ENCODE measurements at places on chromosomes 7 and 10.

DNA sequence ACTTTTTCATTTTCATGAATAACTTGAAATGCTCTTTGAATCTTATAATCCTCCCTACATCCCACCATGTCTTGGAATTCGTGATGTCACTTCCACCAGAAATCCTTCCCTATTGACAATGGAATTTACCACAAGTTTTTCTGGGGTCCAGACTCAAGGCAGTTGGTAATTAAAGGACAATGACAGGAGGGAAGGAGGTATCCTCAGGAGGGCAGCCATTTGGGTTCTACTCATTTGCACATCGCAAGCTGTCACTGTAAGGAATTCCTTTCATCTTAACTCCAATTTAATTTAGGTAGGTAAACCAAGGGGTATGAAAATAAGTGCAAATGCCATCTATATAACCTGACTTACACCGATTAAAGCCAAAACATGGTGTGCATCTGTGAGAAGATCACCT is 21.9 kb downstream of the LRRC17 start:
- no peak for DNase-seq

- DNase-seq, result no peak
These were observed 49.2 kb downstream of the CUL2 start for GRCh38 chr10:35040760-35041501.

DNA sequence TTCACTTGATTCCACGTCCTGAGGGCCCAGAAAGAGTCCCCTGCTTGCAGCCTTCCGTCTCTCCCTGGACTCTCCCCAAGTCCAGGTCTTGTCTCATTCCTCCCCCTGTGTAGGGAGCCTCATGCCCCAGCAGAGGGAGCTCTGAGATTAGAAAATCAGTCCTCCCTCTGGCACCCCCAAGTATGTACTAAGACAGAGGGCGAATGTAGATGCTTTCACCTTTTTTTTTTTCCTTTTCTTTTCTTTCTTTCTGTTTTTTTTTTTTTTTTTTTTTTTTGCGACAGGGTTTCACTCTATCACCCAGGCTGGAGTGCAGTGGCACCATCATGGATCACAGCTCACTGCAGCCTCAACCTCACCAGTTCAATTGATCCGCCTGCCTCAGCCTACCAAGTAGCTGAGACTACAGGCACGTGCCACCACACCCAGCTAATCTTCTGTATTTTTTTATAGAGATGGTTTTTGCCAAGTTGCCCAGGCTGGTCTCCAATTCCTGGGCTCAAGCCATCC is 10.3 kb downstream of the SFXN3 start:
- DNase-seq, result peak; percentile 42

GRCh38 chr7:115267503-115267902 is 345.6 kb downstream of the MDFIC start:
- DNase-seq, result no peak

GRCh38 chr10:20767028-20767427 is 130.1 kb downstream of the NEBL start:
- no peak for DNase-seq

DNA sequence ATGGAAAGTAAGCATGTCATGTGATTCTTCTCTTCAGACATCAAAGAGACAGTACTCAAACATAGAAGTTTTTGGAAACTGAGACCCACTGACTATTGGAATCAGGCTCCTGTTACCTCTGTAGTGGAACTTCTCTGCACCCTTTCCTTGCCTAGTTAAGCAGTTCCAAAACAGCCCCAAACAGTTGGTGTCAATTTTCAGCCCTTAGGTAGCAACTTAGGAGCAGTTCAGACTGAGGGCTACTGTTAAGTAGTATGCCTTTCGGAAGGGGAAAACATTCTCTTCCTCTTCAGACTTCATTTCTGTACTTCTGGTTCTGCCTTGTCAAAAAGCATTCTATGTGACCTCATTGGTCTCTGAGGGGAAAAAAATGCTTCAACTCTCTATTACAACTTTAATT is 85.7 kb downstream of the ZNF277 start:
- DNase-seq, result no peak

- DNase-seq, result no peak
These were observed 1010.0 kb downstream of the XPNPEP1 start for GRCh38 chr10:108913300-108913699.

DNA sequence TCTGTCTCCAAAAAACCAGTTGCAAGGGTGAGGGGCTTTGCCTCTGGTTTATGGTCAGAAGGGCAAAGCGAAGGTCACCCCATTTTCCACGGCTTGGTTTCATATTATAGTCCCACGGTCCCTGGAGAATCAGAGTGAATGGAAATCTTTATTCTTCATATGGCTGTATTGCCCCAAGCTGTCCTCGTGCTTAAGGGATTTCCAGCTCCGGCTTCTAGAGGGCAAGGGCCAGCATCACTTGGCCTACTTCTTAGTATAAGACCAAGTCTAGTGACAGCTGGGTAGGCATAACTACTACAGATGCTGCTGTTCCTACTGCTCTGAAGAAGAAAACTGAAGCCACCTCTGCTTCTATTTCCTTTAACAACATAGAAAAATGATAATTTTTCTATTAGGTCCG is 63.2 kb downstream of the PARP12 start:
- DNase-seq, result no peak

GRCh38 chr7:95433952-95434556 is 774 bp downstream of the PON2 start:
- DNase-seq, result no peak

DNA sequence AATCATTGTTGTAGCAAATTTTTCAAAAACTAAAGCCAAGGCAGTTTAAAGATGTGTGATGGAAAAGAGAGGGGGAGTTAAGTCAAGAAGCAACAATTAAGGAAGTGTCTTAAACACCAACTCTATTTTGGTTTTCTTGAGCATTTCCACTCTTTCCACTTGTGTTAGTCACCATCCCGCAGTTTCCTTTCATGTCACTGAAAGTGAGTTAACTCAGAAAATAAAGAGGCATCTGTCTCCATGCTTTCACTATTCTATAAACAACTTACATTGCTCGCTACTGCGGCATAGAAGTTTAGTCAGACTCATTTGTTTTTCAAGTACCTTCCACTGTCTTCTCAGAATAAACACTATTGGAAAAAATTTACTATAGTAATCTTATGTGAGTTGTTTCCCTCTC is 284.9 kb upstream of the SEMA3D start:
- no peak for DNase-seq

DNA sequence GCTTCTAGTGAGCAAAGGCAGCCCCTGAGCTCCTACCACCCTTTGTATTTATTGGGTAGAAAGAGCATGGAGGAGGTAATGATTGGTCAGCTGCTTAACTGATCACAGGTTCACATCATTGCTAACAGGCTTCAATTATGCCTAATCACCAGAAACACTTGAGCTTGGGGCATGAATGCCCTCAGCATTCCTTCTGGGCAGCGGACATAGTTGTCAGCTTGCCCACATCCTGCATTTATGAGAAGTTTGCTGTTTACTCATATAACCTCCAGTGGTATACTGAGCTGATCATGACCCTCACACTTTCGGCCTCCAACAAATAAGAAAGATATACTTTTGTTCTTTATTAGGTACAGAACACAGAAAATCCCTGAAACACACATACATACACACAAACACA is 140.3 kb upstream of the ODAD2 start:
- no peak for DNase-seq

DNA sequence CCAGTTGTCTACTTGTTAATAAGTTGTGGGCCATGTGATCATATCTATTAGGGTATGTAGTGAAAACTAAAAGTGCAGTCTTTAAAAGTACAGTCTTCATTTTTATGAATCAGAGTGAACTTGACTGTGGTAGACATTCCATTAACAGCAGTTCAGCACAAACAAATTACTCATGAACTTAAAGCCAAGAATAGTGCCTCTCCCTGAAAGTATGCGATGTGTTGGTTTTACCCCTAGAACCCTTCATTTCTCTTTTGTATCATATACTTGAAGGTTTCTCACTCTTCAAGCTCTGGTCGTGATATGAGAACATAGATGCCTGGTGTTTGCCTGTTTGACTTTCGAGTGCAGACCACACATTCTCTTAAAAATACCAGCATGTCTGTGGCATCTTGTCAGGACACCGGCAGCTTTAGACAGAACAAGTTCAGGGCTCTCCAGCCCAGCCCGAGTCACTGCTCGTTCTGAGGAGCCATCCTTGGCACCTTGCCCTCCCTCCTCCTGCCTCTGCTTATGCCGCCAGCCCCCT is 159.3 kb downstream of the LCOR start:
- no peak for DNase-seq

GRCh38 chr7:71191771-71192170 is 59.8 kb downstream of the GALNT17 start:
- DNase-seq, result no peak

- no peak for DNase-seq
These were observed 136.7 kb downstream of the ACTR3B start for GRCh38 chr7:152896217-152896616.

GRCh38 chr10:95480102-95480900 is 80.9 kb downstream of the SORBS1 start:
- no peak for DNase-seq

DNA sequence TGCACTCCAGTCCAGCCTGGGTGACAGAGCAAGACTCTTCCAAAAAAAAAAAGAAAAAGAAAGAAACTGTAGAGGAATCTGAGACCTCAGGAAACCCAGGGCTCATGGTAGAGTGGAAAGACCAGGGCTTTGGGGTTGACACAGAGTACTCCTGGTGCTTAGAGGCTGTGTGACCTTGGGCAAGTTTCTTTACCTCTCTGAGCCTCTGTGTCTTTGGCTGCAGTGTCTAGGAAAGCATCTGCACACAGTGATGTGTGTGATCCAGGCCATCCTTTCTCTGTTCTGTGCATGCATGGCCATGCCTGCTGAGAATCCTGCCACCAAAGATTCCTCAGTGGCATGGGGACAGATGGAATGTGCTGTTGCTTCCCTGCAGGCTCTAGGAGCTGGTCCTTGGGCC is 71.7 kb upstream of the GTF2I start:
- no peak for DNase-seq

GRCh38 chr7:78634093-78634492 is 819.4 kb downstream of the MAGI2 start:
- no peak for DNase-seq

DNA sequence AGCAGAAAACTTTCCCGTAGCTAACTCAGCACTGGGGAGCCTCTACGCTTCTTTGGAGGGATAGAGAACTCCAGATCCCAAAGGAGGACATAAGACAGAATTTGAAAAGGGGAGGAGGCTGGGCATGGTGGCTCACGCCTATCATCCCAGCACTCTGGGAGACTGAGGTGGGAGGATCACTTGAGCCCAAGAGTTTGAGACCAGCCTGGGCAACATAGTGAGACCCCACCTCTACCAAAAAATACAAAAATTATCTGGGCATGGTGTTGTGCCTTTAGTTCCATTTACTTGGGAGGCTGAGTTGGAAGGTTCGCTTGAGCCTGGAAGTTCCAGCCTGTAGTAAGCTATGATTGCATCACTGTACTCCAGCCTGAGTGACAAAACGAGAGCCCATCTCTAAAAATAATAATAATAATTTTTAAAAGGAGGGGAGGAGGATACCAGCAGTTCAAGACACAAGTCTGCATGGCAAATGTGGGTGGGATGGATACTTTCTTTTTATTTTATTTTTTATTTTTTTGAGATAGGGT is 165.9 kb upstream of the SH2B2 start:
- no peak for DNase-seq

- no peak for DNase-seq
These were observed 66.1 kb downstream of the LSMEM1 start for GRCh38 chr7:112546723-112547513.

- DNase-seq, result no peak
These were observed 8.7 kb downstream of the GALNTL5 start for GRCh38 chr7:151964951-151965350.

DNA sequence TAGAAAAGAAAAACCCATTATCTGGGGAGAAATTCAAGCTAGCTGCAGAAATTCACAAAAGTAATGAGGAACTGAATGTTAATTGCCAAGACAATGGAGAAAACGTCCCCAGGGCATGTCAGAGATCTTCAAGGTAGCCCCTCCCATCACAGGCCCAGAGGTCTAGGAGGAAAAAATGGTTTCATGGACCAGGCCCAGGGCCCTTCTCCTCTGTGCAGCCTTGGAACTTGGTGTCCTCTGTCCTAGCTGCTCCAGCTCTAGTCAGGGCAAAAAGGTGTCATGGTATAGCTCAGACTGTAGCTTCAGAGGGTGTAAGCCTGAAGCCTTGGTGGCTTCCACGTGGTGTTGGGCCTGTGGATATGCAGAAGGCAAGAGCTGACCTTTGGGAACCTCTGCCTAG is 411.8 kb downstream of the ADRA2A start:
- DNase-seq, result no peak

DNA sequence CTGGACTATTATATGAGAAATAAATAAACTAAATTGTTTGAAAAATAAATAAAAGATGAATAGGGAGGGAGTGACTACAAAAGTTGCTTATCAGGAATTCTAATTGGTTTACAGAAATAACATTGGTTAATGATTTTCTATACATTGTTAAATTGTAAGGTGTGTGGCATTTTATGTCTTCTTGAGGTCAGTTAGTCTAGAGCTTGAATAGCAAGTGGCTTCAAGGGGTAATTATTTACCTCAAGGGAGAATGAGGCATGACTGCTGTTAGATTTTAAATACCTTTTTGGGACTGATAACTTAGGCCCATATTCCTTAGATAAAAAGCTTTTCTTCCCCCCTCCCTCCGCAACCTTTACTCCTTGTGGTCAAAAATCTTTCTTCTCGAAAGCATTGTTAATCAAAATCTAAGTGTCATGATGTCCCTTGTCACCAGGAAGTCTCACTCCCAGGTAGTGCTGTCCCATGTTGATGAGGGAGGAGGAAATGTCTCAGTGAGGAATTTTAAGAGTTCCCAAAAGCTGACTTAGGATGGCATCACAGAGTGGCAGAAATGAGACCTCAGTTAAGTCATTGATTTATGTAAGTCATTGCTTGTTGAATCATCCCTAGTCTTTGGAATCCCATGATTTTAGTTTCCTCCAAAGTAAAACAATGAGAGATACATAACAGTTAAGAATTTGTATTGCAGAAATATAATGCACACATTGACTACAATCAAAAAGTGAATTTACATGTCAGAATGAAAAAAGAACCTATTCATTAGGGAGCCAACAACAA is 71.5 kb downstream of the MAPK8 start:
- no peak for DNase-seq

DNA sequence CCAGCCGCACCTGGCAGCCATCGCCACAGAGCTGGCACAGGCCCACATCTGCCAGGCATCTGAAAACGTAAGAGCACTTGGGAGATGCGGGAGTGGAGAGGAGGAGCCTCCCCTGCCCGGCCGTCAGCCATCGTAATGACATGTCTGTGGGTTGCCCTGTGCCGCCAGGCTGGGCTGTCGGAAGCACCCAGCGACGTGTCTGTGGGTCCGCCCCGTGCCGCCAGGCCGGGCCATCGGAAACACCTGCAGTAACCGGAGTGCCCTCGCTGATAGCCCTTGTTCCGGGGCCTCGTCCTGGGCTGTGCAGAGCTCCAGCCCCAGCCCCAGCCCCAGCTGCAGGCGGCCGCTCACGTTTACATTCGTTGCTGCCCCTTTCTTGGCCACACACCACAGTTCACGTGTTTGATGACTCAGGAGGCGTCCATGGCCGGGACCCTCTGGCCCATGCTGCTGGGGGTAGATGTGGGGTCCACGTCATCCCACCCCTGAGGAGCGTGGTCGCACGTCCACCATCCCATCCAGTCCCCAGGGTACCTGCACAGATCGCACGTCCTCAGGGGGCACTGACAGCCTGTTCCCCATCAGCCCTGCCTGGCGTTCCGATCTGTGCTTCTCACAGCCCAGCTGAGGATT is 30.0 kb upstream of the PRKAR1B start:
- DNase-seq, result no peak

- no peak for DNase-seq
These were observed 30.5 kb downstream of the NRP1 start for GRCh38 chr10:33303988-33304387.

GRCh38 chr10:101779544-101780186 is 3.6 kb downstream of the NPM3 start:
- DNase-seq, result peak; percentile 75

GRCh38 chr7:99016196-99016595 is 127.7 kb downstream of the SMURF1 start:
- DNase-seq, result no peak

All from stimulated activated CD8-positive, alpha-beta memory T cell treated with anti-CD3 and anti-CD28 coated beads, Interleukin-4, amount 100 ng/mL, for 1 hour (primary cell).